ENCODE measurements at places on chromosomes 3 and 15. TPM values are rescaled to one million over a fixed set of nuclear protein-coding genes. Genes with fewer than 3 reads are reported as not detected.

DNA sequence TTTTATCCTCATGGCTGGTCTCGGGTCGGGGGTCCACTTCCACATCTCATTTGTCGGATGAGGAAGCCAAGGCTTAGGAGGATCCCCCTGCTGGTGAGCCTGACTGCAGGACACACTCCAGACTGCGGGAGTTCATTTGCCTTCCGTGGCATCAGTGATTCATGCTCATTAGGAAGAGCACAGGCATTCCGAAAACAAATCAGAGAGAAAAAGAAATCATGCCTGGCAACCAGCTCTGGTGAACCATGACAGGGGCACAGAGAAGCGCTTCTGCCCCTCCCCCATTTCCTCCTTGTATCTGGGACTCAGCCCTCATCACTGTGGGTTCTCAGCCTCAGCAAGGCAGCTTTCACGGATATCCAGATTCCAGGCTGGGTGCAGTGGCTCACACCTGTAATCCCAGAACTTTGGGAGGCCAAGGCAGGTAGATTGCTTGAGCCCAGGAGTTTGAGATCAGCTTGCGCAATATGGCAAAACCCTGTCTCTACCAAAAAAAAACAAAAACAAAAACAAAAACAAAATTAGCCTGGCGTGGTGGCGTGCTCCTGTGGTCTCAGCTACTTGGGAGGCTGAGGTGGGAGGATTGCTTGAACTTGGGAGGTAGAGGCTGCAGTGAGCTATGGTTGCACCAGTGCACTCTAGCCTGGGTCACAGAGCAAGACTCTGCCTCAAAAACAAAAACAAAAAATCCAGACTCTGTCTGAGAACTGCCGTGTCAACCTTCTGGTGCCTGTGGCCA lies 28.4 kb downstream of the IRAK2 start:
- DNase-seq: peak; percentile 77

GRCh38 chr3:135393898-135394525 lies 571.5 kb upstream of the PPP2R3A start:
- no peak for DNase-seq

DNA sequence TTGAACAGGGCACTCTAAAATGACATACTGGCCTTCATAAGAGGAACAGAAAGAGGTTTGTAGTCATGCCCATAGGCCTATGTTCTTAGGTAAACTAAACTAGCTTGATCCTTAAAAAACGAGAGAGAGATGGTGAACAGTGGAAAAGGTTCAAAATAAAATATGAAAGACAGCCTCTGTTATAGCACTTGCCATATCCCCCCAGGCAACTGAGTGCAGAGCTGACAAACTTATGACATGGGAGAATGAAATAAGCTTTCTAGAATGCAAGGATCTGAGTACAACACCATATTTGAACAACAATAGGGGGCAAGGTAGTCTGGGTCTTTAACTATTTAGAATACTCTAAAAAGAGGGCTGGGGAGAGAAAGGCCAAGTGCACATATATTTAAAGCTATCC lies 700.6 kb upstream of the CFAP20DC start:
- DNase-seq: no peak

GRCh38 chr15:98155356-98155755 lies 194.9 kb downstream of the ARRDC4 start:
- no peak for DNase-seq

- DNase-seq: no peak
These were observed 6.7 kb downstream of the RASGRP1 start for GRCh38 chr15:38557921-38558320.

DNA sequence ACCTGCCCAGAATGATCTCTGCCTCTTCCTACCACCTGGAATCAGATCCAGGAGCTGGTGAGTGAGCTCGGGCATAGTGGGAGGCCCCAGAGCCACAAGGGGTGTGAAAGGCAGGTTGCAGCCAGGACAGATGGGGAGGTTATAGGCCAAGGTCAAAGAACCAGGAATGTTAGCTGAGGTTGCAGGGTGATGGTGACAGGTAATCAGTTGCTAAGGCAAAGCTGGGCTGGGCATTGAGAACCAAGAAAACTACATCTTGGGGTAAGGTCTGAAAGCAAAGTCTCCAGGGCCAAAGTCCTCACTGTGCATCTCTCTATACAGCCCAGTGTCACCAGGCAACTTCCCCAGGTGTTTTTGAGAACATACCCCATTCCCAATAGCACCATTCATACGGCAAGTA lies 38.4 kb upstream of the SLC6A11 start:
- DNase-seq: no peak

- DNase-seq: peak; percentile 92
These were observed 1.8 kb downstream of the CAMKV start for GRCh38 chr3:49867871-49868321.

DNA sequence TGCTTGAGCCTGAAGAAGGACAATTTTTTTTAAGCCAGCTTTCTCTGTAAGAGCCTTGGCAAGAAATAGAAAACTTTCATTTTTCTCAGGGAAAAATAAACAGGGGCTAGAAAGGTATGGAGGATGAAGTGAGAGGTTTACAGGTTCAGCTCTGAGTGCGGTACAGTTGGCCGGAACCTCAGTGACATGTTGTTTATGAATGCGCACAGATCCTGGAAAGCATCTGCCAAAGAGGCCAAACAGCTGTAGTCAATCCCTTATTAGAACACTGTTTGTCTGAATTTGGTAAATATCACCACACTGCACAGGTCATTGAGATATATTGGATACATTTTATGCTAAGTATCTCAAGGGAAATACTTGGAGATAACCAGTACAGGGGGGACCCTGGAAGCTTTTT lies 561.8 kb upstream of the MDFIC2 start:
- DNase-seq: no peak

GRCh38 chr3:114241262-114241661 lies 3.9 kb upstream of the ZNF80 start:
- DNase-seq: no peak

GRCh38 chr3:39900462-39901002 lies 91.1 kb downstream of the MYRIP start:
- no peak for DNase-seq

GRCh38 chr15:97941572-97941971 lies 18.9 kb upstream of the ARRDC4 start:
- DNase-seq: no peak

DNA sequence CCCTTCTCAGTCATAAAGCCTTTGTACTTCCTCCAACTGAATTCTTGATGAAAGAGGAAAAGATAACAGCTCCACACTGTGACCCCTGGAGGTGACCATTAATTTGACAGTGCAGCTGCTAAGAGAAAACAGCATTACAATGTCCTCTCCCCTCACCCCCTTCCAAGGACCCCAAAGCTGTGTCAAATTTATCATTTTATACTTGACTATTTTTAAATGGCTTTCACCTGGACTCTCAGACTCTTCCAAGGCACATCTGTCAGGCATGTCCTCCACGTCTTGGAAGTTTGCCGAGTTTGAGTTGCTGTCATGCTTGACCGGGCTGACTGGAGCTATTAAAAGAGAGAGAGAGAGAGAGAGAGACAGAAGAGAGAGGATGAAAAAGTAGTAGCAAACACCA lies 236.5 kb downstream of the WDR72 start:
- DNase-seq: no peak

GRCh38 chr15:68817304-68818065 lies 3.2 kb downstream of the ANP32A start:
- DNase-seq: peak; percentile 66

DNA sequence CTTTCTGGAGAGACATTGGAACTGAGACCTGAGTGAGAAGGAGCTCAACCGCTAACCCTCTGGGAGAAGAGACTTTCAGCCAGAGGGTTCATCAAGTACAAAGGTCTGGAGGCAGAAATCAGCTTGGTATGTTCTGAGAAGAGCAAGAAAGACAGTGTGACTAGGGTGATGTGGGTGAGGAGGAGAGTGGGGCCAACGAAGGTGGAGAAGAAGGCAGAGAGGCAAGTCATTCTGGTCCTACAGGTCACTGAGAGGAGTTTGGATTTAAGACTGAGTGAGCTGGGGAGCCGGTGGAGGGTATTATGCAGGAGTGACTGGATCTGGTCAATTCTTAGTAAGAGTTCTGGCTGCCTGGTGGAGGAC lies 12.2 kb downstream of the XIRP1 start:
- DNase-seq: no peak

- no peak for DNase-seq
These were observed 8.3 kb downstream of the RARRES1 start for GRCh38 chr3:158723991-158724390.

DNA sequence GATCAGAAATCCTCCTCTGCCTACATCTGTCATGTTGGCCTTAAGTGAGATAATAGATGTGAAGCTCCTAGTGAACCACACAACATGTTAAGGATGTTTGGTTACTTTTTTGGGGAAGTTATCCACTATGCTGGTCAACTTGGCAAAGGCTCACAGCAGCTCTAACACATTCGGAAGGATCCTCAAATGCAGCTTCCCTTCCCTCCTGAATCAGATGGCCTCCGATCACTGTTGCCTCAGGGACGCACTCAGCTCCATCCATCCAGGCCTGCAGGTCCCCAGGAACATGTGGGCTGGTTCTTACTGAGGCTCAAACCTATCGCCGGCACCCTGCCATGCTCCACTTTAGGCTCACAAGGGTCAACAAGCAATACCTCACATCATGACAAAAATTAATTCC lies 67.9 kb downstream of the CORO2B start:
- no peak for DNase-seq

DNA sequence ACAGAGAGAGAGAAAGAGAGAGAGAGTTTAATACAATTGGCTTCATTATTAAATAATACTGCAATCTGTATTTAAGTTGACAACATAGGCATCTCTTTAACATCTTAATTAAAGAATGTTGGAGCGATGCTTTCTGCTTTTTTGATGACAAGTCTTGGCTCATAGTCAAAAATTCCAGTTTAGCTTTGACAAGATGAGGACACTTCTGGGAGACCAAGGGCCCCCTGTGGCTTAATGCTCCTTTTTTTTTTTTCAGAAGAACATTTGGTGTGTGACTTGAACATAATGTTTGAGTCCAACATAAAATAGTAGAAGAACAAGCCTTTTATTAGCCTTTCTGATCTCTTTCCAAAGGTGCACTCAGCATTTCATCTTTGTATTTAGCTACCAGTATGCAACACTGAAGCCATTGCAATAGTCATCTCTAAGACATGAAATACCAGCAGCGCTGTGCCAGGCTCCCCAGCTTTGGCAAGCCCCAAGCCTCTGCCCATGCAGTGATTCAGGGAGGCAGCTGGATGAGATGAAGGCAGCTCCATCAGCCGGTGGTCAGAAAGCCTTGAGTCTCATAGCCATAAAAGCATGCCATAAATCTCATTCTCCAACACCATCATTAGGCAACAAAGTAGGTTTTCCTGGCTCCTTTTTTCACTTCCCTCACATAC lies 349.4 kb upstream of the SEMA6D start:
- no peak for DNase-seq

Gene CYP1A2
- polyA plus RNA-seq: not detected

Gene ADCY5
- 2.4 TPM for polyA plus RNA-seq

Gene ABI3BP
- 0.57 TPM for polyA plus RNA-seq

Gene THSD4
- 2.0 TPM for polyA plus RNA-seq

Gene GOLGA8Q
- not detected for polyA plus RNA-seq

Gene SOX14
- 0.39 TPM for polyA plus RNA-seq
